SK-N-MC (cell line): ENCODE measurements at places on chromosomes 3 and 15.

GRCh38 chr15:68880382-68880781 lies 49.9 kb upstream of the SPESP1 start:
- DNase-seq: no peak

GRCh38 chr3:48848816-48849515 lies 1.3 kb upstream of the PRKAR2A start:
- no peak for DNase-seq

DNA sequence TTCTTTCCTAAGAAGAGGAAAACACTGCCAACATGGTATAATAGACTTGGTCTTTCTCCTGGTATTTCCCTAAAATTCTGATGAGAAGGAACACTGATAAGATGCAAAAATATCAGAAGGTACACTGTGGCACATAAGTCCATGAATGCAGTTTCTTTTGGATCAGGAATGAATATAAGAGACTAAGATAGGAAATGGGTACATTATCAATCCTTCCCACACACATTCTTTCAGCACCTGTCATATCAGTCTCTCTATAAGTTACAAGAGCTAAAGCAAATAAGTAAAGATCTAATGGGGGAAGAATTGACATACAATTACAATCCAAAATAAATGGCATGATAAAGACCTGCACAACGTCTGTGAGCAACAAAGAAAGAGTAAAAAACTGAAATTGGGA lies 1101.0 kb downstream of the ROBO2 start:
- no peak for DNase-seq

DNA sequence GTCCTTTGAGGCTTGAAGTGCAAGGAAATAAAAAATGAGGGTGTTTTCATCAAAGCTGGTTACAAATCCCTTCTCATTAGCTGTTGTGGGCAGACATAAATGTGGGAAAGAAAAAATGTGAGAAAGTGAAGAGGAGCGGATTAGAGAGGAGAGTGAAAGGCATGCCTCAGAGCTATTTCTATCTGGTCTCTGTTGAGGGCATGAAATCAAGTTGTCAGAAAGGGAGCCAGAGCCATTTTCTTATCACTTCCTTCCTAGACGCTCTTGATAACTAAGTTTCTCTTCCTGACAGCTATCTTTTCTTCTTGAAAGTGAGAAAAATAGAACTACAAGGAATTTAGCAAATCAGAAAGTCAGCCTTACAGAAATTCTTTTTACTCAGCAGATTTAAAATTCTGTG lies 20.8 kb upstream of the CAPN3 start:
- no peak for DNase-seq

GRCh38 chr3:163916596-163917560 lies 1161.4 kb downstream of the SI start:
- DNase-seq: no peak

- no peak for DNase-seq
Measured at GRCh38 chr3:29581311-29581710, 300.4 kb downstream of the RBMS3 start.
